SK-N-SH (cell line): ENCODE measurements at places on chromosomes 1 and 21. TPM values are rescaled to one million over a fixed set of nuclear protein-coding genes. Genes with fewer than 3 reads are reported as not detected.
A peak's percentile ranks its signal among the peaks of the same experiment; 100 is the strongest.

GRCh38 chr21:34235514-34235913 is 128.3 kb upstream of the KCNE2 start:
- H3K36me3 ChIP-seq, result no peaks in the 10 kb centered on the region
- H3K27me3 ChIP-seq, result peaks cover 4% of the 10 kb centered on the region; the same call in 1 of the 2 replicates
- no peak for DNase-seq
- H3K4me3 ChIP-seq, result no peak overlapping the region

DNA sequence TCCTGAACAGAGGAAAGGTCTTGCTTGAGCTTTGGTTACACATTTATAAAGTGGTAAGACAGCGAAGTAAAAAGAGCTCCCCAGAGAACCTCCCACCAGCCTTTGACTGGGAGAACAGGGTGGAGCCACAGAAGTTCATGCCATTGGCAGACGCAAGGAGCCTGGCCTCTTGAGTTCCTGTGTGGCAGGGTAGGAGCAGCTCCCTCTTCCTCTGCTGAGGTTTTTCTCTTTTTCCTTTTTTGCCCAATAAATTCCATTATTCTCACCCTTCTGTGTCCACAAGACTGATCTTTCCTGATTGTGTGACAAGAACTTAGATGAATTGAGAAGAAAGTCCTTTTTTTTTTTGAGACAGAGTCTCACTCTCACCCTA is 4.3 kb downstream of the THEM4 start:
- H3K4me1 ChIP-seq, result no peaks in the 10 kb centered on the region
- no peaks in the 10 kb centered on the region for H3K27me3 ChIP-seq
- H3K4me3 ChIP-seq, result no peak overlapping the region
- peaks cover 4% of the 10 kb centered on the region for H3K36me3 ChIP-seq

DNA sequence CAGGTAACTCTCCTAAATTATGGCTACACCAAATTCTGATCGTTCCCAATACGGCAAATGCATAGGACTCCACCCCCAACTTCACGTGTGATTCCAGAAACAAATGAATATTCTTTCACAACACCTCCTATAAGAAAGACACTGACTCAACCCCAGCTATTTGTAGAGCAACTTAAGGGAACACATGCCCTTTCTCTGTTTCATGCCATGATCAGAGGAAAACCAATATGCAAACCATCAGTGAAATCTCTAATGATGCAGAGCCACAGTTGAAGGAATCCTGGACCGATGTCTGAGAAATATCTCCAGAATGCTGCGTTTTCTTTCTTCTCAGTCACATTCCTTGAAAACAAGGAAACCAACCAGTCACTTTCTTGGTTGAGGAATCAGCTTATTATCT is 164.2 kb upstream of the PTBP2 start:
- no peaks in the 10 kb centered on the region for H3K4me1 ChIP-seq
- no peak overlapping the region for H3K4me3 ChIP-seq
- no peaks in the 10 kb centered on the region for H3K27me3 ChIP-seq

- DNase-seq, result no peak
- H3K27ac ChIP-seq, result no peak overlapping the region
- no peaks in the 10 kb centered on the region for H3K36me3 ChIP-seq
- H3K4me3 ChIP-seq, result no peak overlapping the region
- peaks cover 13% of the 10 kb centered on the region; the same call in 1 of the 2 replicates for H3K27me3 ChIP-seq
Observed at GRCh38 chr21:44896561-44897286, 23.2 kb upstream of the PTTG1IP start.

- H3K36me3 ChIP-seq, result no peaks in the 10 kb centered on the region
- peak overlapping the region; percentile 56 for H3K27ac ChIP-seq
- H3K4me1 ChIP-seq, result 0 out of 2 replicates have a peak, but pooled peaks cover 6% of the 10 kb centered on the region
- H3K4me3 ChIP-seq, result no peak overlapping the region
- DNase-seq, result no peak
Observed at GRCh38 chr1:245742896-245743295, 588.1 kb downstream of the KIF26B start.

- no peaks in the 10 kb centered on the region for H3K27me3 ChIP-seq
- no peak overlapping the region for H3K4me3 ChIP-seq
- H3K36me3 ChIP-seq, result peaks cover 50% of the 10 kb centered on the region
- H3K4me1 ChIP-seq, result no peaks in the 10 kb centered on the region; the same call in 1 of the 2 replicates
- no peak overlapping the region for H3K27ac ChIP-seq
- DNase-seq, result no peak
Observed at GRCh38 chr1:214384373-214385079, 103.6 kb downstream of the SMYD2 start.

GRCh38 chr1:3651026-3651929 is 1.0 kb upstream of the TP73 start:
- no peaks in the 10 kb centered on the region; the same call in 1 of the 2 replicates for H3K27me3 ChIP-seq
- peaks cover 12% of the 10 kb centered on the region for H3K4me1 ChIP-seq
- DNase-seq, result no peak

DNA sequence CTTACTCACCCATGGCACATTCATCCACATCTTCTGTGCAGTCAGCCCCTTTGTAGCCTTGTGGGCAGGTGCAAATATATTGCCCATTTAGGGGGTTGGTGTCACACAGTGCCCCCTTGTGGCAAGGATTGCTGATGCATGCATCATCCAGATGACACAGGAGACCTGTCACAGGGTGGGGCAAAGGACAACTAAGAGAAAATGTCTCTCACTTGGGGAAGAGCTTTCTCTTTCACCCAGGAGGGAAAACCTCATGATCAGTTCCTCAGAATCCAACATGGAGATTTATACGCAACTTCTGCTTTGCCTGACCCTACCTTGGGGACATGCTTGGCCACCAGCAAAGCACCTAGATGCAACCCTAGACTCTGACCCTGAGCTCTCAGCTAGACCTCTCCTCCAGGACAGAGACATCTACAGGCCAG is 71.8 kb upstream of the ADAM30 start:
- no peak overlapping the region for H3K4me3 ChIP-seq
- H3K4me1 ChIP-seq, result peaks cover 19% of the 10 kb centered on the region
- peak; percentile 16 for DNase-seq
- H3K36me3 ChIP-seq, result peaks cover 60% of the 10 kb centered on the region
- no peaks in the 10 kb centered on the region for H3K27me3 ChIP-seq

- no peak for DNase-seq
- no peaks in the 10 kb centered on the region; the same call in 1 of the 2 replicates for H3K27me3 ChIP-seq
- no peak overlapping the region for H3K27ac ChIP-seq
- no peaks in the 10 kb centered on the region for H3K4me1 ChIP-seq
Observed at GRCh38 chr1:159951551-159951950, 2.5 kb downstream of the SLAMF9 start.

DNA sequence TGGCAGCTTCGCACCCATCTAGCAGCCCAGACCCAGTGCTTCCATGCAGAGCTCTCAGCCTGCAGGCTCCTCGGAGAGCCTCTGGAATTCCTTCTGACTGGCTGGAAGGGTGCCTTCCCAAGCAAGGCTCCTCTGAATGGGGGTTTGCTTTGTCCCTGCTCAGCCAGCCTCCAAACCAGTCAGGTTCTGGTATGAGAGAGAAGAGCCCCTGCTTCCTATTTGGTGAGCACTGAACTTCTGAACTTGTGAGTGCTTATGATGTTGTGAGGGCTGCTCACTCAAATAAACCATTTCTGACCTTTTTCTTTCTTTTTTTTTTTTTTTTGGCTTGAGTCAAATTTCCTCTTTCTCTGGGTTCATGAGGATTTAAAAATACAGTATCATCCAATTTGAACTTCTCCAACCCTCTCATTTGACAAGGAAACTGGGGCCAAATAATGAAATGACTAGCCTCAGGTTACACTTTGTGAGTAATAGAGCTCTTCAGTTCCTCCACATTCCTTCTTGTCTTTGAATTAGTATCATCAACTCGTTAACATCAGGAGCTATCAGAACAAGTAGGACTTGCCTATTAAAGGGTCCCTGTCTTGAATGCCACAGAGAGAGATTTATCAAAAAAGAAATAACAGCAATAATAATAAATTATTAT is 39.6 kb downstream of the GFI1 start:
- no peak for DNase-seq
- no peaks in the 10 kb centered on the region; the same call in 1 of the 2 replicates for H3K4me1 ChIP-seq
- H3K27me3 ChIP-seq, result no peaks in the 10 kb centered on the region
- H3K4me3 ChIP-seq, result no peak overlapping the region

DNA sequence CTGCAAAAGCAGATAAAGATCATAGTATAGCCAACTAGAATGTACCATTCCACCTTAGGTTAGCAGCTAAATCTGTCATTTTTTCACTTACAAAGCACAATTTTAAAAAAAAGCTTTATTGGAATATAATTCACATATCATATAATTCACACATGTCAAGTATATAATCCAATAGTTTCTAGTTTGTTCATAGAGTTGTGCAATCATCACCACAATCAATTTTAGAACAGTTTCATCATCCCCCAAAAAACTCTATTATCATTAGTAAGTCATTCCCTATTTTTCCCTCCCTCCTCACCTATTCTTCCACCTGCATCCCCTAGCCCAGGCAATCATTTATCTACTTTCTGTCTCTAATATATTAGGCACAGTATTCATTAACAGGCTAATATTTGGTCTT is 32.0 kb upstream of the INSL5 start:
- no peak for DNase-seq
- peaks cover under 1% of the 10 kb centered on the region for H3K4me1 ChIP-seq
- no peaks in the 10 kb centered on the region for H3K36me3 ChIP-seq
- H3K4me3 ChIP-seq, result no peak overlapping the region

GRCh38 chr1:1222575-1223225 is 8.7 kb upstream of the TNFRSF4 start:
- no peak overlapping the region for H3K4me3 ChIP-seq
- H3K27me3 ChIP-seq, result no peaks in the 10 kb centered on the region
- DNase-seq, result no peak
- H3K36me3 ChIP-seq, result no peaks in the 10 kb centered on the region
- no peaks in the 10 kb centered on the region for H3K4me1 ChIP-seq
- H3K27ac ChIP-seq, result no peak overlapping the region

- no peaks in the 10 kb centered on the region for H3K27me3 ChIP-seq
- H3K27ac ChIP-seq, result no peak overlapping the region
- peaks cover 26% of the 10 kb centered on the region for H3K36me3 ChIP-seq
Observed at GRCh38 chr1:225872075-225872430, 10.1 kb downstream of the TMEM63A start.

GRCh38 chr1:226661965-226662364 is 77.1 kb downstream of the ITPKB start:
- DNase-seq, result no peak
- peak overlapping the region; percentile 57; the same call in 1 of the 2 replicates for H3K27ac ChIP-seq
- H3K4me1 ChIP-seq, result peaks cover 25% of the 10 kb centered on the region
- no peaks in the 10 kb centered on the region for H3K27me3 ChIP-seq
- no peak overlapping the region for H3K4me3 ChIP-seq

Gene NUP210L
- polyA plus RNA-seq, result not detected in 2 replicates

Gene RGS16
- 0.79 and 1.7 TPM in 2 replicates for polyA plus RNA-seq

Gene KCND3
- polyA plus RNA-seq, result not detected in 2 replicates

Gene ACKR1
- polyA plus RNA-seq, result 0.02 TPM in 1 of 2 replicates, not detected in the other

Gene HMGCS2
- polyA plus RNA-seq, result not detected in 2 replicates

Gene ADAMTS5
- 0.90 and 1.5 TPM in 2 replicates for polyA plus RNA-seq

Gene C1QTNF12
- 0.59 TPM in 1 of 2 replicates, not detected in the other for polyA plus RNA-seq

Gene CITED4
- polyA plus RNA-seq, result 5.9 and 10.1 TPM in 2 replicates

Gene OSCP1
- 11.9 and 15.2 TPM in 2 replicates for polyA plus RNA-seq

Gene HDAC1
- 172 and 226 TPM in 2 replicates for polyA plus RNA-seq

Gene GUCA2A
- polyA plus RNA-seq, result not detected in 2 replicates

Gene POGK
- 13.9 and 15.0 TPM in 2 replicates for polyA plus RNA-seq
